Amniotic epithelial cell (primary cell): ENCODE measurements at places on chromosomes 1 and 21.

DNA sequence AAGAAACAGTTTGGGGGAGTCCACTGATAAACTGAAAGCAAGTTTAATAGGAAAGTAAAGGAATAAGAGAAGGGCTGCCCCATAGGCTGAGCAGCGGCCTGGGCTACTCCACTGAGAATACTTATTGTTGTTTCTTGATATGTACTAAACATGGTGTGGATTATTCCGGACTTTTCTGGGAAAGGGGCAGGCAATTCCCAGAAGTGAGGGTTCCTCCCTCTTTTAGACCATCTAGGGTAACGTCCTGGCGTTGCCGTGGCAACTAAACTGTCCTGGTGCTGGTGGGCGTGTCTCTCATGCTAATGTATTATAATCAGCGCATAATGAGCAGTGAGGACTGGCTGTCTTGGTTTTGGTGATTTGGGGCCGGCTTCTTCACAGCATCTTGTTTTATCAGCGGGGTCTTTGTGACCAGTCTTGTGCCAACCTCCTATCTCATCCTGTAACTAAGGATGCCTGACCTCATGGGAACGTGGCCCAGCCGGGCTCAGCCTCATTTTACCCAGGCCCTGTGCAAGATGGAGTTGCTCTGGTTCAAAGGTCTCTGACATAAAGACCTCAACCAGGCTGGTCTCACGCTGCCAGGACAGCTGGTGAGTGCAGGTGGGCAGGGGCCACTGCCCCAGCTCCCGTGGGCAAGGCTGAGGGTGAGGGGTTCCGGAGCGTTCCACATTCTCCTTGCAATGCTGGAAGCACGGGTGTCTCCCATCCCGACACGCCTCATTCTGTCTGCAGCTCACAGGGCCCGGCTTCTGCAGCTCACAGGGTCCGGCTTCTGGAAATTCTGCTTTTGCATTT is 19.6 kb upstream of the C1orf159 start:
- no peak for DNase-seq

DNA sequence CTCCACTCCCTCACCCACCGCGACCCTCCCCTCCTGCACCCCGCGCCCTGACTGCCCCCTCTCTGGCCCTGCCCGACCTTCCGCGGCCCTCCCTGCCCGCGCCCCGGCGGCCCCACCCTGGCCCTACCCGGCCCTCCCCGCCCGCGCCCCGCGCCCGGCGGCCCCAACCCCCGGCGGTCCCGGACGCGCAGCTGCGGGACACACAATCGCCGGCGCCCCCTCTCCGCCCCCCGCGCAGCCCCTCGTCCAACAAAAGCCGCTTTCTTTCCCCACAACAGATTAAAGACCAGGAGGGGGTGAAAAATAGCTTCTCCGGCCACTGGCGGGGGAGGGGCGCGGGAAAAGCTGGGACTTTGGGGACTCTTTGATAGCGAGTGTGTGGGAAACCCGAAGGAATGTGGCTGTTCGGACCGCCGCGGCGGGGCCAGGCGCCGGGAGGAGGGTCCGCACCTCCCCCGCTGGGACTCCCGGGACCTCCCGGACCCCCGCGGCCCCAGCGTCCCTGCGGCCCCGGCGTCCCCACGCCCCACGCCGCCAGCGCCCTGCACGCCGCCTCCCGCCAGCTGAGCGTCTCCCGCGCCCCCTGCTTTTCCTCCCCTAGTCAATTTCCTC is 8.8 kb upstream of the ID3 start:
- DNase-seq = no peak

DNA sequence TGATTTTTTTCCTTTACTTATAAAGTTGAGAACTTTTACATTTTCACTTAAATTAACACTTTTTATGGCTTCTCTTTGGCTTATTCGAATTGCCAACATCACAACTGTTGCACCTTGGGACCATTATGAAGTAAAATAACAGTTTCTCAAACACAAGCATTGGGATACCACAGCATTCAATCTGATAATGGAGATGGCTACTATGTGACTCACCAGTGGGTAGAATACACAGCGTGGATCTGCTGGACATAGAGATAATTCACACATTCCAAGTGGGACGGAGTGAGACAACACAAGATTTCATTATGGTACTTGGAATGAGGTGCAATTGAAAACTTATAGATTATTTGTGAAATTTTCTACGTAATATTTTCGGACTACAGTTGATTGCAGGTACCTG is 68.0 kb downstream of the ADAMTS1 start:
- DNase-seq = peak; percentile 83

DNA sequence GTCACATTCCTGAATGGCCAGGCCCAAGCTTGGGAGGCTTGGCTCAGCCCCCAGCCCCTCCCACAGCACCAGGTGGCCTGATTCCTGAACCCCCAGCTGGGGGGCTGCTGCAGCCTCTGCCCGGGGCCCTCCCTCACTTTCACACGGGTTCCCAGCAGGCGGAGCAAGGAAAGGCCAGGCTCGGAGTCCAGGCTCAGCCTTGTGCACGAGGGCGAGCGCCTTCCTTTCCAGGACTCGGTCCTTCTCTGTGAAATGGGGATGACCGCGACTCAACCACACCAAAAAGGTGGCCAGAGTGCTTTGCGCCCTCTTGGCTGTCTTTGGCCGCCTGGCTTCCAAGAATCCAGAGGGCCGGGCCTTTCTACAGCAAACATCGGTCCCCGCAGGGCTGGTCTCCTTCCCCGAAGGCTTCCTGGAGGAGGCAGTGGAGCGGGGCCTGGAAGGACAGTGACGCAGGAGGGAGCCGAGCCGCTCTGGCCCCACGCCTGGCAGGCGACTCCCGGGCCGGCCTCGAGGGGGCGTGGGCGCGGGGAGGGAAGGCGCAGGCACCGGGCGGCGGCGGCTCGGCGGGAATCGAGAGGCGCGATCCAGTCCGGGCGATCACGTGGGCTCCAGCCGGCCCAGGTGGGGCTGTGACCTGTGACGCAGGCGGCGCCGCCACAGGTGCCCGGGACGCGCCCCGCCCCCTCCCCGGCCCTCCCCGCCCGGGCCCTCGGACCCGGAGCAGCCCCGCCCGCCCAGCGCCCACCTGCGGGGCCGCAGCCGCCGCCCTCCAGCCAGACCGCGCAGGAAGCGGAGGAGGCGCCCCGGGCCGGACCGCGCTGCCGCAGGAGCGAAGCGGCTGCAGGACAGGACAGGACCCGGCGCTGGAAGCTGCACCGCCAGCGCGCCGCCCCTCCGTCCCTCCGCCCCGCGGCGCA is at the start of gene ARHGEF16:
ARHGEF16 (plus strand) TSS at position 775 of the 920 bp plus-strand sequence. CDS start 8,420 bp downstream, outside the sequence.
- no peak for DNase-seq

- peak; percentile 37 for DNase-seq
Measured at GRCh38 chr1:113153116-113153803, 80.3 kb downstream of the LRIG2 start.

GRCh38 chr1:157095551-157095950 is 4.1 kb downstream of the ETV3L start:
- no peak for DNase-seq

GRCh38 chr21:32190493-32191144 is 88.2 kb downstream of the MIS18A start:
- no peak for DNase-seq

GRCh38 chr1:33971913-33972312 is 108.0 kb downstream of the HMGB4 start:
- no peak for DNase-seq

DNA sequence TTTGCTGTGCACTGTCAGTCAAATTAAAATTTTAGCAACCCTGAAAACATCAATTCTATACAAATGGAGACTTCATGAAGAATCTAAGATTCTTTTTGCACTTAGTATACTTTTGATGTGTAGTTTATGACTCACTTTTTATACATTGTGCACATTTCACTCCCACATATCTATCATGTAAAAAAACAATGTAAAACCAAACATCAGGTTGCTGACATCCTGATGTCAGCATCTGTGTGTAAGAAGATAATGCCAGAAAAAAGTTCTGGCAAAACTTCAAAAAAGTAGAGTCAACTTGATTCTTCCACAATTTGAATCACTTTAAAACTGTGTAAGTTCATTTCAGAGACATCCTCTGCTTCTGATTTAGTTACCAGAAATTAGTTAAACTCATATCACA is 115.7 kb downstream of the CENPF start:
- no peak for DNase-seq

- no peak for DNase-seq
Measured at GRCh38 chr1:19011845-19012231, 55.4 kb upstream of the IFFO2 start.

GRCh38 chr21:46355161-46356004 is 31.4 kb downstream of the PCNT start:
- no peak for DNase-seq

DNA sequence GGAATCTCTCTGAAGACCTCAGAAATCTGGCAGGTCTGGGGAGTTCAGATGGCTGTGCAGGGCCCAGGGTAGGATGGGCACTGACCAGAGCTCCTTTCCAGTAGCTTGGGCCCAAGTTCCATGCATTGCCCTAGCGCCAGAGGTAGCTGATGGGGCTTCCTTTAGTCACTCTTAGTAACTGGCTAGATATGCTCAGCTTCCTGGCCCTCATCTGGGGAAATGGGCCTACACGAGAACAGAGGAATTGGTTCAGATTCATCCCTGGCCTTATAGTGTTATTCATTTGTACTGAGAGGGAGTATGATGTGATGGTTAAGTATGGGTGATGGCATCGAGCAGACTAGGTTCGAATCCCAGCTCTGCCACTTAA is 15.5 kb upstream of the PSMB2 start:
- no peak for DNase-seq

GRCh38 chr1:107450899-107451664 is 310.2 kb downstream of the NTNG1 start:
- no peak for DNase-seq

DNA sequence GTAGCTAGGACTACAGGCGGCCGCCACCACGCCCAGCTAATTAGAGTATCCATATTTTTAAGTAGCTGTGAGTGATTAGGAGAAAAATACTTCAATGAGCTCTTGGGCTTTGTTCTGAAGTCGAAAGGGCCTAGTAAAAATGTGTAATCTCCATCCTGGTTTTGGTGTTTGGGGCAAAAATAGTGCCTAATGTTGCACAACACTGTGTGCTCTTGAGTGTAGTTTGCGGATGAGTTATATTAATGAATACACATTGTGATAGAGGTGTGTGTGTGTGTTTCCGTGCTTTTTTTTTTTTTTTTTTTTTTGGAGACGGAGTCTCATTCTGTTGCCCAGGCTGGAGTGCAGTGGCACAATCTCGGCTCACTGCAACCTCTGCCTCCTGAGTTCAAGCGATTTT is 6.3 kb upstream of the ARID1A start:
- DNase-seq = no peak

DNA sequence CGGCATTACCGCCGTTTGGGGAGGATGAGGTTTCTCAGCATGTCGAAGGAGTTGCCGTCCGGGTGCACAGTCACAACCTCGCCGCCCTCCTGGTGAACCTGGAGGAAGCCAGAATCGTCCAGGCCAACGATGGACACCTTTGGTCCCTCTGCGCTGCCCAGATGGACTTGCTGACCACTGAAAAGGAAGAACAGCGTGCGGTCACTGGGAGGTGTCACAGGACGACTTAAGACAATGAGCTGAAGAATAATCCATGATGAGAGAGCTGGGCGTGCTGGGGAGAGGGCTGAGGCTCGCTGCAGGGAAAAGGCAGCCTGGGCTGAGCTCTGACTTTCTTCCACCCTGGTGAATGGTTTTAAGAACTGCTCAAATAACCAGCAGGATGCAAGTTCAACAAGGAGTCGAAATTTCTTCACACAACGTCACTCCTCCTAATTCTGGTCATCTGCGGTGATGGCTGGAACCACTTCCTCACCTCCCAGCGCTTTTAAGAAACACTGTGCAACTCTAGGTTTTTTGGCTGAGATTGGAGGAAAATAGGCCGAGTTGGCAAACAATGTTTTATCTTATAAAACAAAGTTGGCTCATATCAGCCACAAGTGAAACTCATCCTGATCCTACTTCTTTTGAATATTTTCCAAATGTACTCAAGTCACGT is 55.5 kb downstream of the SIM2 start:
- DNase-seq = no peak

GRCh38 chr21:44897326-44898010 is 23.2 kb downstream of the ITGB2 start:
- no peak for DNase-seq

- DNase-seq = peak; percentile 85
Measured at GRCh38 chr1:42178249-42178648, 13.7 kb upstream of the GUCA2A start.

- DNase-seq = peak; percentile 85
Measured at GRCh38 chr1:153119491-153119971, 6.2 kb upstream of the SPRR2F start.

DNA sequence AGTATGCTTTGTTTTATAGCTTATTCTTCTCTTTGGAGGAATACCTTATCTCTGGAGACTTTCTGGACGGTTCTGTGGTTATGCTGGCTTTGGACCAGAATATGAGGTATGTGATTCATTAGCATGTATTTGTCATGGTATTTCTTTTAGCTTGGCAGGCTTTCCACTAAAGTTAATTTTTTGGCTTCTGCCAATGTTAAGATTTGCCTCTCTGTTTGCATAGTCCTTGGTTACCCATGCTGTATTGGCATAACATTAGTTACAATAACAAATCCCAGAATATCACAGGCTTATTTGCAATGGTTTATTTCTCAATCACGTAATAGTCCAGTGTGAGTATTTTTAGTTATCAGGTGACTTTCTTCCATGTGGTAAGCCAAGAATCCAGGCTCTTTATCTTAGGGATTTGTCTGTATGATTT is 9.7 kb downstream of the ZMPSTE24 start:
- peak; percentile 94 for DNase-seq

DNA sequence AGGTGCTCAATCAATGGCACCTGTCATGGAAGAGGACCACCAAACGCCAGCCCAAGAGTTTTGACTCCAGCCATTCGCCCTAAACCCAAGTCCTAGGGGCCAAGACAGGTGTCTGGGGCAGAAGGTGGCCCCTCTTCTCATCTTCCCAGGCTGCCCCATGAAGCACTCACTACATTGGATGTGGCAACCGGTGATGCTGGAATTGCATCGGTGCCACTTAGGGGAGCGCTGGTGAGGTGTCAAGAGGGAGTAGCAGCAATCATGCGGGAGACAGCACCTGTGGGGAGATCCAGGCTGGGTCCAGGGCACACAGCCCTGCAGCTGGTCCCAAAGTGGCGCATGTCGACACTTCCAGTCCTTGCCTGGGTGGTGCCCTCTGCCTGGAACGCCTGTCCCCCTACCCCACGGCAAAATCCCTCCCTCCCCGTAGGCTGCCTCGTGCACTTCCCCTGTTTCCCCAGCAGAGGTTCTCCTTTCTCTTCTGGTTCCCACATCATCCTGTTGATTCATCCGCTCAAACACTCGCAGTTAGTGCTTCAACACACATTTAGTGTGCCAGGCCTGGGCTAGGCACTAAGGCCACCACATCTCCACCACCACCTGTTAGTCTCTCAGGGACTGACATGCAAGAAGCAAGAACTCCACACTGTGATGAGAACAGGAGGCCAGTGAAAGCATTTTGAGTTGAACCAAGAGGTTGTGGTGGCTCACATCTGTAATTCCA is 18.5 kb downstream of the PLA2G2D start:
- peak; percentile 55 for DNase-seq

- peak; percentile 64 for DNase-seq
Measured at GRCh38 chr1:165857046-165857801, 29.8 kb downstream of the UCK2 start.

DNA sequence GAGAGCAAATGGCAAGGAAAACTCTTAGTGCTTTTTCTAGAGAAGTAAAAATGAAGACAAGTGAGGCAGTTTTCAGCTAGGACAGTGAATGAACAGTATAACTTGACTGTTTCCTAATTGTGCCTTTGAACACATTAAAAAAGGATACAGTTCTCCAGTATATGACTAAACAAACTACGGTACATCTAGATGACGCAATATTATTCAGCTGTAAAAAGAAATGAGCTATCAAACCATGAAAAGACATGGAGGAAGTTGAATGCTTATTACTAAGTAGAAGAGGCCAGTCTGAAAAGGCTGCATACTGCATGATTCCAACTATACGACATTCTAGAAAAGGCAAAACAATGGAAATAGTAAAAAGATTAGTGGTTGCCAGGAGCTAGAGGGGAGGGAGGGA is 206.3 kb downstream of the SIPA1L2 start:
- peak; percentile 42 for DNase-seq
